ENCODE measurements at places on chromosomes 16 and 17. TPM values are rescaled to one million over a fixed set of nuclear protein-coding genes. Genes with fewer than 3 reads are reported as not detected.

- no peaks in the 10 kb centered on the region for H3K27me3 ChIP-seq
- H3K36me3 ChIP-seq: no peaks in the 10 kb centered on the region
- H3K4me3 ChIP-seq: no peak overlapping the region
- no peak overlapping the region for H3K27ac ChIP-seq
- DNase-seq: no peak
Observed at GRCh38 chr16:50899951-50900350, 158.1 kb downstream of the CYLD start.

GRCh38 chr17:20995164-20995872 lies 47.5 kb downstream of the USP22 start:
- no peak overlapping the region for H3K27ac ChIP-seq
- peaks cover 15% of the 10 kb centered on the region for H3K36me3 ChIP-seq
- H3K27me3 ChIP-seq: no peaks in the 10 kb centered on the region
- no peak overlapping the region for H3K4me3 ChIP-seq
- DNase-seq: no peak
- peaks cover 53% of the 10 kb centered on the region for H3K4me1 ChIP-seq

DNA sequence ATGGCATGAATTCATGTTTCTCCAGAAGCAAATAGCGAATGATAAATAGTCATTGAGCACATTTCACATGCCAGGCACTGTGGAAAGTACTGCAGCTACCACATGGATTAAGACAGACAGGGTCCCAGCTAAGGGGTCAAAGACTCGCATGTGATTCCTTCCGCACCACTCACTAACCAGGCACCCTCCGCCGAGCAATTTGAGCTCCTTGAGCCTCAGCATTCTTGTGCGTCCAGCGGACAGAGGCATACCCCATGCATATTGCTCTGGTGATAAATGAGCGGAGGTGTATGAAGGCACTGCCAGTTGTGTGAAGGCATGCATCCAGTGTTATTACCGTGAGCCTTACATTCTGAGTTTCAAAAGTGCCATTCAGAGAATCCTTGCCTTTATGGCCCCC lies 358.7 kb downstream of the HS3ST4 start:
- H3K4me3 ChIP-seq: no peak overlapping the region
- no peaks in the 10 kb centered on the region for H3K27me3 ChIP-seq
- no peaks in the 10 kb centered on the region for H3K36me3 ChIP-seq
- no peak overlapping the region for H3K27ac ChIP-seq
- H3K4me1 ChIP-seq: no peaks in the 10 kb centered on the region

DNA sequence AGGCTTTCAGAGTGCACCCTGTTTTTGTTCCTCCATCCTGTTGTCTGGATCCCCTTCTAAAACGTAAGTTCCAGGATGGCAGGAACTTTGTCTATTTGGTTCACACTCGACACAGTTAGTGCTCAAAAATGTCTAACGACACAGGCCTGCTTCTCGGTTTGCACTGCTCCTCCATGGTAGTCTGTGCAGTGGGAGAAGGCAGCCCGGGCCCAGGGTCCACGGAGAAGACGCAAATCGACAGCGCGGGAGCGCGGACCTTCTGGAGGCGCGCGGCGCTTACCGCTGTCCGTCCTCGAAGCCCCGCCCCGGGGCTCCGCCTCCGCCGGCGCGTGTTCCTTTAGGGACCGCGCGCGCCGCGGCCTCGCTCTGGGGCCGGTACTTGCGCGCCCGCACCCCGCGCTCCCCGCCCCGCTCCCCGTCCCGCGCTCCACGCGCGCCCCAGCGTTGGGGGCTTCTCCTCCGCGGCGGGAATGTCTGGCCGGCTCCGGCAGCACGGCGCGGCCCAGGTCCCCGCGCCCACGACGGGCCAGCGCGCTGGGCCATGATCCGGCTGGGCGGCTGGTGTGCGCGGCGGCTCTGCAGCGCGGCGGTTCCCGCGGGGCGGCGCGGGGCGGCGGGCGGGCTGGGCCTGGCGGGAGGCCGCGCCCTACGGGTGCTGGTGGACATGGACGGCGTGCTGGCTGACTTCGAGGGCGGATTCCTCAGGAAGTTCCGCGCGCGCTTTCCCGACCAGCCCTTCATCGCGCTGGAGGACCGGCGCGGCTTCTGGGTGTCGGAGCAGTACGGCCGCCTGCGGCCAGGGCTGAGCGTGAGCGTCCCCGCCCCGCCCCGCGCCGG lies at the start of gene NT5M:
Gene NT5M, plus strand, starts transcription at position 364 of the 837 bp plus-strand sequence. Its CDS starts 178 bp downstream, at position 542.
- peak within 1 kb of the TSS; percentile 72 for H3K27ac ChIP-seq
- H3K27me3 ChIP-seq: no peaks in the 10 kb centered on the region
- H3K4me3 ChIP-seq: peak within 1 kb of the TSS; percentile 70
- peaks cover 37% of the 10 kb centered on the region for H3K4me1 ChIP-seq
- H3K36me3 ChIP-seq: no peaks in the 10 kb centered on the region

GRCh38 chr16:69938981-69939820 lies 11.9 kb upstream of the CLEC18A start:
- DNase-seq: no peak
- no peak overlapping the region for H3K27ac ChIP-seq
- no peaks in the 10 kb centered on the region for H3K27me3 ChIP-seq
- peaks cover 81% of the 10 kb centered on the region for H3K36me3 ChIP-seq
- peaks cover 7% of the 10 kb centered on the region for H3K4me1 ChIP-seq
- H3K4me3 ChIP-seq: no peak overlapping the region

GRCh38 chr17:20706751-20707373 lies 127.3 kb downstream of the CDRT15L2 start:
- no peaks in the 10 kb centered on the region for H3K27me3 ChIP-seq
- H3K36me3 ChIP-seq: no peaks in the 10 kb centered on the region
- no peak overlapping the region for H3K4me3 ChIP-seq
- H3K4me1 ChIP-seq: no peaks in the 10 kb centered on the region
- no peak overlapping the region for H3K27ac ChIP-seq
- no peak for DNase-seq

The CHST5 gene
- not detected for total RNA-seq

The GPS1 gene
- total RNA-seq: 100 TPM

The WNT3 gene
- total RNA-seq: 1.3 TPM

Data from esophagus muscularis mucosa (tissue), 4 donors.